ENCODE measurements at places on chromosomes 11 and 22.

- DNase-seq = no peak
Measured at GRCh38 chr11:134844838-134845237, 432.8 kb upstream of the B3GAT1 start.

DNA sequence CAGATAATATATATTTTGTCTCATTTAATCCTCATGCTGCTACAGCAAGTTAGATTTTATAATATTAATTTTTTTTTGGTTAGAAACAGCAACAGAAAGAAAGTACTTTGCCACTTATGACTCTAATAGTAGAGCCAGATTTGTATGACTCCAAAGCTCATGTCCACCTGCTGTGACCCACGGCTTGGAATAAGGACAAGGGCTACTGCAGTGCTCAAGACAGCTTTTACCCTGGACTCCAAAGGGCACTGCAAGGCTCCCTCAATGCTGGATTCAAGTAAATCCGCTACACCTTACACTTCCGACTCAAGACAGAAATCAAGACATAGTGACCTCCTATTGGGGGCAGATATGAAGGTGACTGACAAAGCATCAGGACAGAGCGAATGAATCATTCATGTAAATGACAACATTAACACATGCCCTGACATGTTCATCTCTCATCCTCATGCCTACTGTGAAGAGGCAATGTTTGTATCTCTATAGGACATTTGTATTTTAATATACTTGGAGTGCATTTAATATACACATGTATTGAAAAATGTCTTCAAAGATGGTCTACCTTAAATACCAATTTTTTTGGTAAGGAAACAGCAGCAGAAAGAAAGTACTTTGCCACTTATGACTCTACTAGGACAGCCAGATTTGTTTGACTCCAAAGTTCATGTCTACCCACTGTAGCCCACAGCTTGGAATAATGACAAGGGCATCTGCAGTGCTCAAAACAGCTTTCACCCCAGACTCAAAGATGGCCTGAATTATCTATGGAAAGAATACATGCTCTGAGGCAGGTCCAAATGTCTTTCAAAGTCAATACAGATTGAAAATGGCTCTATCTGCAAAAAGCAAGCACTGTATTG lies 375.6 kb upstream of the CCDC90B start:
- DNase-seq = no peak

GRCh38 chr22:28506150-28506535 lies 173.5 kb downstream of the TTC28 start:
- DNase-seq = no peak

- DNase-seq = no peak
Measured at GRCh38 chr11:102853956-102854355, 10.5 kb upstream of the MMP3 start.

DNA sequence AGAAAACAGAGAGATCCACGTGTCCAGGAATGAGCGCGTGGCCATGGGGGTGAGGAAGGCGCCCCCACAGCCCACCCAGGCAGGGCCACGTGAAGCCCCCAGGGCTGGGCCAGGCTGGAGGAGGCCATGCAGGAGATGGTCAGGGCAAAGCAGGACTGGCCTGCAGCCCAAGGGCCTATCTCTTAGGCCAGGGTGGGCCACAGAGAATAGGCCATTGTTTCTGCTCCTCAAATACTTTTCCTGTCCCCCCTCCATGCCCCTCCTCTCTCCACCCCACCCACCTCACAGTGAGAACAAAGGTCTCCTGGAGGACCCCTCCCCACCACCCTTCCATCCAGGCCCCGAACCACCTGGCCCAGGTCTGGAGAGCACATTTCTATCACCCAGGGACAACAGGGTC lies 8.3 kb upstream of the CDC42EP1 start:
- DNase-seq = no peak

GRCh38 chr22:45826520-45826919 lies 150.4 kb downstream of the WNT7B start:
- no peak for DNase-seq

- DNase-seq = no peak
Measured at GRCh38 chr11:78281511-78281910, 92.8 kb downstream of the USP35 start.

- no peak for DNase-seq
Measured at GRCh38 chr11:64026575-64027205, 9.0 kb upstream of the FLRT1 start.

GRCh38 chr11:12376259-12377081 lies 901 bp upstream of the PARVA start:
- no peak for DNase-seq

GRCh38 chr22:47406896-47407295 lies 644.4 kb downstream of the TBC1D22A start:
- DNase-seq = no peak

GRCh38 chr11:134030853-134031252 lies 38.0 kb upstream of the JAM3 start:
- no peak for DNase-seq

DNA sequence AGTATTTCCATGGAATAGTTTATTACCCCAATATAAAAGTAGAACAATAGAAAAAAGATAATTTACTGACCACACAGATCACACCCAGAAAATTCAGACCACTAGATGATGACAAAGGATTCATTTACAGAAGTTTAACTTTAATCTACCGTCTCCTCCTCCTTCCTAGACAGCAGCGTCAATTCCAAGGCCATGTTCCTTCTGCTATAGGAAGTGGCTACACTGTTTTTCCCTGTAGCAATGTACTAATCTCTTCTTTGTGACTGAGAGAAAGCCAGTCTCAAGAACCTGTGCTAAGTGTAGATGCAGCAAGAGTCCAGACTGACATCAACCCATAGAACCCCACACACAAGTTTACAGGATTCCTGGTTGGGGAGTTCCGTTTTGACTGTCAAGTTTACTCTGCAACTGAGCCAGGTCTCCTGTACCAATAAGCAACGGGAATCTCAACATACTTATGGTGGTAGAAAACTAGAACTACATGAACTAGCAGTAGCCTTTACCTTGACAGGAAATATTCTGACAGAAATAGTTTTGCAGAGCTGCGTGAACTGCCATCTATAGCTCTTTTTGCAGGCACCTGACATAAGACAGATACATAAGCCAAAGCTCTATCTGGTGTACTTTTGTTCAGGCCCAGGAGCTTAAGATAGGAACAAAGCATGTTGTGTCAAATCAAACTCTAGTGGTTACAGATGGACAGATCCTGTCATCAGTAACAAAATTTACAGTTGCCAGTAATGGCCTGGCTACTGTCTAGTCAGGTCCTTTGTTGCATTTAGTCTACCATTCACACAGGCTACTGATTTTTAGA lies 42.9 kb downstream of the MRTFA start:
- DNase-seq = no peak

GRCh38 chr11:115848611-115849010 lies 344.4 kb upstream of the CADM1 start:
- no peak for DNase-seq

DNA sequence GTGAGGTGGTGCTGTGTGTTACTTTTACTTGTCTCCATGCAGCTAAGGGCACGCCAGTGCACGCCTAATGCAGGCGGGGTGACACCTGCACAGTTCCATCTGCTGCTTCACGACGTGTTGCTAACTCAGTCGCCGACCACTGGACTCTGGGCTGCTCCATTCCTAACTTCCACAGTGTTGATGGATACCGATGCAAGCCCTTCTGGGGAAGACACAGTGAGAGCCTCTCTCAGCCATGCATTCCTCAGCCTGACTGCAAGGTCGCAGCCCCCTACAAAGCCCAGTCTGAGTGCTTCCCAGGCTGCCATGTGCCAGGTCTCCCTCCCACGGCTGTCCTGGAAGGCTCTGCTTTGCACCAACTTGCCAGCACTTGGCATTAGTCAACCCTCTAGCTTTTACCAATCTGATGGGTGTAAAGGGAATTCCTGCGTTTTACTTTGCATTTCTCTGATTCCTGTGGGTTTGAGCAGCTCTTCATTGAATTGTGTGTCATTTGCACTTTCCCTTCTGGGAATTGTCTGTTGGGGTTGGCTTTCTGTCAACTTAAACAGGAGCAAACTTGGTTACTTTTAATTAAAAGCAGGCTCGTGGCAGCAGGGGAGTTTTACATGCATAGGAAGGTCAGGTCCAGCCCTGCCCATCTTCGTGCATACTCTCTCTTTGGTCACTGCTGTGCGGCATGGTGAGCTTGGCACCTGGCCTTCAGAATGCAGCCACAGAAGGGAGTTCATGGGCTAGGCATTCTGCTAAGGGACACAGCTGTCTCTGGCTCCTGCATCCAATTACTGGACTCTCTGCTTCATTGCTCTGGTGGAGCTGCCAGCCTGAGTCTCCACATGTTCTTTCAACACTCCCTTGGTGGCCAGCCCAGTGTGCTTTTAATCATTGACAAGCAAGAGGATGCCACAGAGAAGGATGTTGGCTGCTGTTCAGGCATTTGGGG lies 34.6 kb upstream of the SHANK2 start:
- DNase-seq = no peak

DNA sequence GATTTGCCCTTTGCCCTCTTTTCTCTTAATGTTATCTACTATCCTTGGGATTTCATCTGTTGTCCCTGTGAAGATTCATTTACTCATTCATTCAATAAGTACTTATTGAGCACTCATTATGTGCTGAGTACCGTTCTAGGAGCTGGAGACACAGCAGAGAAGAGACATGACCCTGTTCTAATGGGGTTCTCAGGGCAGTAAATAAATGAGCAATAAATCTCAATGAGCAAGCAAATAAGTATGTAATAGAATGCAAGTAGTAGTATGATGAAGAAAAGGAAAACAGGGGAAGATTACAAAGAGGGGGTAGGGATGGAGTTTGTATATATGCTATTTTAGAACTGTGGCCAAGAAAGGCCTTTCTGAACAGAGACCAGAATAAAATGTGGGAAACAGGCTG lies 34.2 kb upstream of the NRIP3 start:
- DNase-seq = no peak

DNA sequence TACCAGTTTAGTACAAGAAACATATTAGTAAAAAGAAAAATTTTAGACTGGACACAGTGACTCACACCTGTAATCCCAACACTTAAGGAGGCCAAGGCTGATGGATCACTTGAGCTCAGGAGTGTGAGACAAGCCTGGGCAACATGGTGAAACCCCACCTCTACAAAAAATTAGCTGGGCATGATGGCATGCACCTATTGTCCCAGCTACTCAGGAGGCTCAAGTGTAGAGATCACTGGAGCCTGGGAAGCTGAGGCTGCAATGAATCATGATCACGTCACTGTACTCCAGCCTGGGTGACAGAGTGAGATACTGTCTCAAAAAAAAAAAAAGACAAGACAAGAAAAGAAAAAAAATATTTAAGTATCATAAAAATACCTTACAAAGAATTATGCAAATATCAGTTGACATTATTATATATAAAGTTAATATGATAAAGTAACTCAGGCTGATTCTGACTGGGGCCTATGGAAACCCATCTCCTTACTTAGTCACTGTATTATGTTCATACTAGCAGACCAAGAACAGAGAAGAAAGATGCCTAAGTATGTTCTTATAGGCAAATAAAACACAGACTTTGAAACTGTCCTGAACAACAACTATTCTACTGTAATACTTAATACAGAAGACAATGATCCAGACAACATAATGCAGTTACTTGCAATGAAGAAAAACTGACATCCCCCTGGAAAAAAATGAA lies 27.3 kb downstream of the FAM168A start:
- DNase-seq = no peak

DNA sequence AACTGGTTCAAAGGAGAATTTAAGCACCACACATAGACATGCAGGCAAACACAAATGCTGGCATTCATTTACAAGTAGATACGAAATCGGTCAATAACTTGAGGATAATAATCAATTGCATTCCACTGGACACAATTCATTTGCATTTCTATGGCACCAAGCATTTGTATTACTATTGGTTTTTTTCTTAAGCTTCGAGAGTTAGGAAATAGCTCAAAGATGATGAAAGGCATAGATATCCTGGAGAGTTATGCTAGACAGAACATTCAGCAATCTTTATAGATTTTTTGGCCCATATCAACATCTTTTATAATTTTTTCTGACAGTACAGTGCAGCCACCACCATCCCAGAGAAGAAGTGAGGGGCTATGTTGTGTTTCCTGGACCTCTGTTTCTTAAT lies 544.4 kb downstream of the MIAT start:
- no peak for DNase-seq

GRCh38 chr11:114438303-114438702 lies 964 bp upstream of the REXO2 start:
- no peak for DNase-seq

All from stimulated activated CD4-positive, alpha-beta T cell treated with anti-CD3 and anti-CD28 coated beads, Interleukin-2, amount 100 ng/mL, for 4 hours (primary cell).